Umbilical cord (tissue), 2 donors: ENCODE measurements at places on chromosomes 2 and 18.
A peak's percentile ranks its signal among the peaks of the same experiment; 100 is the strongest.

GRCh38 chr2:233074106-233074505 lies 14.0 kb downstream of the INPP5D start:
- no peak for DNase-seq

DNA sequence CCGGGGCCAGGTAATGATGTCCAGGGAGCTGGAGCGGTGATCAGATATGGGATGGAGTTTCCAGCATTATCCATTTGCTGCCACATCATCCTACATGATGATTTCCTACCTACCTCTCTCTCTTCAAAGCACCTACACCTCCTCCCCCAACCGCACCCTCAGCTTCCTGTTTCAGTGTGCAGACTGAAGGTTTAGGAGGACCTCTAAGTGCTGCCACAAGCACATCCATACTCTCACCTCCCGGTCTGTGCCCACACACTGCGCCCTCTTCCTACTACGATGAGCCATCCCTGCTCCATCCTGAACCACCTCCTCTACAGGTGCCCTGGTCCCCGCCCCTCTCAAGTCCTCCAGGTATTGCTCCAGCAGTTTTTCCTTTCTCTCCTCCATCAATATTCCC lies 123.7 kb downstream of the ALPK2 start:
- DNase-seq, result no peak

GRCh38 chr2:131031875-131032274 lies 61.4 kb downstream of the FAM168B start:
- no peak for DNase-seq

GRCh38 chr2:150887926-150888325 lies 373.7 kb downstream of the RBM43 start:
- DNase-seq, result no peak

DNA sequence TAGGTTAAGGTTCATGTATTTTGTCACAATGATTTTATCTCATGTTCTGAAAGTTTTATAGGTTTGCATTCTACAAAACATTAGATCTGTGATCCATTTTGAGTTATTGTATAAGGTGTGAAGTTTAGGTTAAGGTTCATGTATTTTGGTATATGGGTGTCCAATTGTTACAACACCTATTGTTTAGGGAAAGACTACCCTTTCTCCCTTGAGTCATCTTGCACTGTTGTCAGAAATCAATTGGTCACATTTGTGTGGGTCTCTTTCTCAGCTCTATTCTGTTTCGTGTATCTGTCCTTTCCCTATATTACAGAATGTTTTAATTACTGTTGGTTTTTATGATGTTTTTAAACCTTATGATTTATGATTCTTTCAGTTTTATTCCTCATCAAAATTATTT lies 192.3 kb downstream of the MCFD2 start:
- DNase-seq, result no peak

GRCh38 chr2:239704737-239705136 lies 303.9 kb upstream of the HDAC4 start:
- no peak for DNase-seq

DNA sequence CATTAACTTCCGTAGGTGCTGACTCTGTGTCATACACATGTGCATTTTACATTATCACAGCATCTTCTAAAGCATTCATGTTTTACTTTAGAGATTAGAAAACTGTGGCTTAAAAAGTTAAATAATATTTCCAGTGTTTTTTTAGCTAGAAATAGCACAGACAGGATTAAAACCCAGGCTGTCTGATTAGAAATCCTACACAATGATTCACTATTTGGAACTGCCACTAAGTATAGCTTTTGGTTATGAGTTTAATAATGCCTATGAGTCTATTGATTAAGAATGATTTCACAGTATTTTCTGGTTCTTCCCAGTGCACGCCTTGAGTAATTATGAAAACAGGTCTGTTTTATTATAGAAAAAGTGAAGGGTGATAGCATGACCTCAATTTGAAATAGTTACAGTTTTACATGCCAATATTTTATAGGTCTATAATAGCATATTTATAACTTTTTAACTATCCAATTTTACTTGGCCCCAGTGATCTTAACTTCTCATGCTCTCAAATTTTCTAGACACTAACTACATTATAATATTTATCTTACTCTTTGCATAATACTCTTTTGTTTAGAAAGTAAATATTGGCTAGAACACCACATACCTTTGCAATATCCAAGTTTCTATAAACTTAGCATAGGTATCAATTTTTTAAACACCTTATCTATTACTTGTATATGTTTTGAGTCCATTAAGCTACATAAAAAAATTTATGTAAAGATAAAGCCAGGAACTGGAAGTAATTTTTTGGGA lies 313.2 kb downstream of the RND3 start:
- no peak for DNase-seq

DNA sequence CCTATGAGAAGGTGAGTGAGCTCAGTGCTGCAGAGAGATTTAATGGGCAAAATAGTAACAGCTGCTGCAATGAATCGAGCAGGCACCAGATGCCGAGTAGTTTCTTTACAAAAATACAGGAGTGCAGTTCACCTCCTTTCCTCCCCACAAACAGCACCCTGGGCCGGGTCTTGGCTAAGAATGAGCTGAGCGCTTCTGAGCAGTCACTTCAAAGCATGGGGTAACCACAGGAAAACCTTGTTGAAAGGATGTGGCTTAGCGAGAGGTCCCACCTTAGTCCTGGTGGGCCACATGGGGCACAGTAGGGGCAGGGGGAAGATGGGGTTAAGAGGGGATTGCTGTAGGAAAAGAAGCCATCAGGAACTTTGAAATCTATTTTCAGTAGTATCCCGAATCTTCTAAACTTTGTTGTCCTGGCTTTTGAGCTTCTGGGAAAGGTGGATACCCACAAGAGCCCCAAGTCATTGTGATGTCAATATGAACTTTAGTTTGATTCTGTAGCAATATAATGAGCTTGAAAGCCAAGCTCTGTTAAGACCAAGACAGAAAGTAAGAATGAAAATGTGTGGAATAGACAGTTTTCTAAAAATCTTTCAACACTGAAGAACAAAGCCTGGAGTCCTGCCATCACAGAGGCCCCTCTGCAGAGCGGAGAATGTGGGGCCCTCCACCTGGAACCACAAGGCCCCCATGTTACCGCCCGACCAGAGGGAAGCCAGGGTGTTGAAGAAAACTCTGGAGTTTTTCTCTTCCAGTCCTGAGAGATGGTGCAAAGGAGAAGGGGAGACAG lies 101.0 kb upstream of the ZNF236 start:
- no peak for DNase-seq

DNA sequence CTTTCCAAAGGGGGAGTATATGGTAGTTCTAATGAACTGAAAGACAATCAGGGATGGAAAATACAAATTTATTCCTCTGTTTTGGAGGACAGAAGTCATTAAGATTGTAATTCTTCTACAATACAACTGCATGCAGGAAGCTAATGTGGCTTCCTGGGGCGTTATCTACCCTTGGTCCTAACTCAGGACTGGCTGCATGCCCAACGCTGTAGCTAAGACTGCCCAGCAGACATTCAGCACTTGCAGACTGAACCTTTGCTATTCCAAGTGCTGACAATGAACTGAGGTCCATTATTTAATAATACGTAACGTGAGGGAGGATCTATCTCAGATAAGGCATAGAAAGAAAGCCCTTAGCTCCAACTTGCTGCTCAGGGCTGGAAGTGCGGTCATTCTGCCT lies 53.2 kb downstream of the ZAP70 start:
- no peak for DNase-seq

- no peak for DNase-seq
These were observed 114.2 kb downstream of the RTP5 start for GRCh38 chr2:241983571-241984270.

GRCh38 chr2:156480376-156480775 lies 44.2 kb downstream of the GPD2 start:
- DNase-seq, result no peak

- no peak for DNase-seq
These were observed 44.6 kb downstream of the TBC1D8 start for GRCh38 chr2:101106453-101107181.

GRCh38 chr2:153808679-153809078 lies 63.0 kb upstream of the GALNT13 start:
- peak; percentile 77 for DNase-seq

DNA sequence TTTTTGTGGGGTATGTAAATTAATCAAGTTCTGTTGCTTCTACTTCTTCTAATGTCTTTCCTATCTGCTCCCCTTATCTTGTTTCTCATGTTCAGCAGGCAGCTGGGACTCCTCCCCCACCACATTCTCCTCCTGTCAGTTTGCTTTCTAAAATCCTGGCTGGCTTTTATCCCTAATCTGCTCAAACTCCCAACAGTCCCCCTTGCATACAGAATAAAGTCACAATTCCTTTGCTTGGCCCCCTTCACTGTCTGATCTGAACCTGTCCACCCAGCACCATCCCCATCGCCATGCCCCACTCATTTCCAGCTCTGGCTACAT lies 2.2 kb downstream of the CFAP221 start:
- DNase-seq, result peak; percentile 74

DNA sequence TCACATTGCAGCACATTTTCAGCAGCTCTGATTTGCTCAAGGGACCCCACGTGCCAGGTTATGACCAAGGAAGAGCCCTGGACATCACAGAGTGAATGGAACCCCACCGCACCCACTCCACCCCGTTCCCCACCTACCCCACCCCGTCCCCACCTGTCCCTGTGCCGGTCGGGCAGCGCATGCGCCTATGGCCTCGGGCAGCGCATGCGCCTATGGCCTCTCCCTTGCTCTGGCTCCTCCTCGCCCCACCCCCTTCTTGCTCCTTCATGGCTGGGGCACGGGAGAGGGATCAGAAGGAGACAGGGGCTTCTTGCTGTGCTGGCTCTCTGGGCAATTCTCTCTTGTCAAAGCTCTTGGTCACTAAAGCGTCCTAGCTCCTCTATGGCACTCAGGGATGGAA lies 371.8 kb upstream of the HS6ST1 start:
- no peak for DNase-seq

- peak; percentile 53 for DNase-seq
These were observed 512.7 kb downstream of the CMPK2 start for GRCh38 chr2:6352906-6353515.

- no peak for DNase-seq
These were observed 50.3 kb upstream of the TLK1 start for GRCh38 chr2:171210864-171211431.

GRCh38 chr2:71605781-71606241 lies 152.4 kb downstream of the DYSF start:
- no peak for DNase-seq

DNA sequence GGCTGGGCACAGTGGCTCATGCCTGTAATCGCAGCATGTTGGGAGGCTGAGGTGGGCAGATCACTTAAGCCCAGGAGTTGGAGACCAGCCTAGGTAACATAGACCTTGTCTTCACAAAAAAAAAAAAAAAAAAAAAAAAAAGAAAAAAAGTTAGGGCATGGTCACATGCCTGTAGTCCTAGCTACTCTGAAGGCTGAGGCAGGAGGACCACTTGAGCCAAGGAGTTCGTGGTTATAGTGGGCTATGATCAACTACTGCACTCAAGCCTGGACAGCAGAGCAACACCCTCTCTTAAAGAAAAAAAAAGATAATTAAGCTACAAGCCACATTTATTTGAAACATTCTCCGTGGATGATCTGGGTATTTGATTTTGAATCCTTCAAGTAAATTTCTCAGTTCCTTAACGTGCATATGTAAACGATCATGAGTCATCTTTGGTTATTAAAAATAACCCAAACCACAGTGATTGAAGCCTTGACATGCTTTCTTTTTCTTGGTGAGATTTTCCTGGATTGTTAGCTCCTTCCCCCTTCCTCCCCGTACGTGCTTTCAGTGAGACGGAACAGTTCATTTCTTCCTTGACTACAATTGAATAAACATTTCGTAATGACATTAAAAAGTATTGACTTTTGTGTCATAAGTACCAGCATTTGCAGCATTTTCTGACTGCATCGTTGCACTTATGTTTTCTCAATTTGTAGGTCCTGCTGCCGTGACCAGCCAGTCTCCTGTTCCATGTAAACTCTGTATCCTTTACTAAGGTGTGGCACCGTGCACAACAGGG lies 20.3 kb downstream of the RMC1 start:
- DNase-seq, result no peak

DNA sequence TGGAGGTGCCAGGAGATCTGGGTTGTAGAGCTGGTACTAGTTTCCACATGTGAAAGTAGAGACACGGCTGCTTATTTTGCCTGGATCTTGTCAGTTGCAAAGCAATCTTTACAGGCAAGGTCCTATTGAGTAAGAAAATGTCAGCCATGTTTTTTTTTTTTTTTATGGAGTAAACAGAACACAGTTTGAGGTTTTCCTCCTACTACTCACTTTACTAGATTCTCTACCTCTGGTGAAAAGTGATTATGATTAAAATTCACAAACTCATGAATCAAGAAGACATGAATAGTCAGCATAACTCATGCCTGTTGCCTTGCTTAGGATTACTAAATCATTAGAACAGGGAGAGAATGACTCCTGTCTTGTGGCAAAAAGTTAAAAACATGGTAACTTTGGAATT lies 70.1 kb upstream of the PNPT1 start:
- DNase-seq, result no peak

GRCh38 chr2:224922142-224922727 lies 120.0 kb downstream of the DOCK10 start:
- DNase-seq, result no peak

- no peak for DNase-seq
These were observed 724 bp downstream of the FTCDNL1 start for GRCh38 chr2:199850218-199850717.
